ENCODE measurements at places on chromosomes 2 and 18.

- no peak for DNase-seq
Measured at GRCh38 chr2:196275646-196276352, 104.4 kb upstream of the STK17B start.

- no peak for DNase-seq
Measured at GRCh38 chr2:213416832-213417231, 132.6 kb downstream of the SPAG16 start.

DNA sequence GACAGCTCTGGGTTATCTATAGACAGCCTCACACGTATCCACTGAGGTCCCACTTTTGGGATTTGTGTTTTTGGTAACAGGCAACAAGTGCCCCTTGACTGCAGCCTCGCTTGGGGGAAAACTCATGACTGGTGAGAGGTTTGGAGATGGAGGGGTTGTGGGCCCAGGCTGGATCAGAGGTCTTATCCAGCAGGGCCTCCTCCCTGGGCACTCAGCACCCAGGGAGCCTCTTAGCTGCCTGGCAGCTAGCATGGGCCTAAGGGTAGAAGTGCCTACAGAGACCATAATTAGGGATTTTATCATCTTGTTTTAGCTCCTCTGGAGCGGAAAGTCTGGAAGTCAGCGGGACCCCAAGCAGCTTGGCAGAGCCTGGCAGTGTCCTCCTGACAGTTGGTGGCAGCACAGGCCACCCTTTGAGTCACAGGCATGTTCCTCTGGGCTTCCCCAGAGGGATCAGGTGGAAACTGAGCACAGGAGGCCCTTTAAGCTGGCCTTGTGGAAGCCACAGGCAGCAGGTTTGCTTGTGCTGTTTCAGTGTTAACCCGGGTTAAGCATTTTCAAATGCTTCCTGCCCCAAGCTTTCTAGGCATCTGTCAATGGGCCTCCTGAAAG is 143.1 kb downstream of the KCTD1 start:
- DNase-seq, result no peak

GRCh38 chr2:146634230-146635097 is 1210.4 kb upstream of the ACVR2A start:
- DNase-seq, result no peak

GRCh38 chr18:51251625-51252024 is 54.1 kb upstream of the MEX3C start:
- DNase-seq, result no peak

- no peak for DNase-seq
Measured at GRCh38 chr18:44602845-44603244, 77.8 kb upstream of the SETBP1 start.

- DNase-seq, result no peak
Measured at GRCh38 chr18:14969500-14969899, 221.5 kb downstream of the ANKRD30B start.

GRCh38 chr2:224723586-224724217 is 7.5 kb upstream of the CCDC195 start:
- no peak for DNase-seq

DNA sequence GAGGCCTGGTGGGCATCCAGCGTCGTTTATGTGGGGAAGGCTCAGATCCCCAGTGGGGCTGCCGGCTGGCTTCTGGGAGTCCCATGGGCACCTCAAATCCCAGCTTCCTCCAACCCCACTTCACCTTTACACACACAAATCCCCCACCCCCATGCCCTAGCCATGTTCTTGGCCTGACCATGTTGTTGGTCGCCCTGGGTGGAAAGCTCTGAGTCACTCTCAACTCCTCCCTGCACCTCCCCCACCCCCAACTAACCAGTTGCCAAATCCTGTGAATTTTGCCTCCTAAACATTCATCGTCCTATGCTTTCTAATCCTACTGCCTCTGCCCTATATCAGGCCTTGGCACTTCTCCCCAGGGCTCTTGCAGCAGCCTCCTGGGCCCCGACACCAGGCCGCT is 6.4 kb downstream of the TNS1 start:
- no peak for DNase-seq

- no peak for DNase-seq
Measured at GRCh38 chr18:58015065-58015780, 28.8 kb upstream of the NEDD4L start.

DNA sequence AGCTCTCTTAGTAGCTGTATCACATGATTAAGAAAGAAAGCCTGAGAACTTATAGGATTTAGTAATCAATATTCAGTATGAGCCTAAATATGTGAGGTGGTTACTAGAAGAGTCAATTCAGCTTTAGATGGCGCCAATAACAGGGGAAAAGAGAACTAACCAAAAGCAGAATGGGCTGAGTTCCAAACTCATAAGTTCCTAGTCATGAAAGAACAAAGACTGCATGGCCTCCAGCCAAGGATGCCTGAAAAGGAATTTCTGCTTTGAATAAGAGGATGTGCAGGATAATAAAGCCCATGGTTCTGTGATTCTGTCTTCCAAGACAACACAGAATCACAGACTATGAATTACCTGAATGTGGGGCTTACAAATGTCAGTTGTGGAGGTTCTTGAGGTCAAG is 196.5 kb downstream of the SATB2 start:
- DNase-seq, result no peak

DNA sequence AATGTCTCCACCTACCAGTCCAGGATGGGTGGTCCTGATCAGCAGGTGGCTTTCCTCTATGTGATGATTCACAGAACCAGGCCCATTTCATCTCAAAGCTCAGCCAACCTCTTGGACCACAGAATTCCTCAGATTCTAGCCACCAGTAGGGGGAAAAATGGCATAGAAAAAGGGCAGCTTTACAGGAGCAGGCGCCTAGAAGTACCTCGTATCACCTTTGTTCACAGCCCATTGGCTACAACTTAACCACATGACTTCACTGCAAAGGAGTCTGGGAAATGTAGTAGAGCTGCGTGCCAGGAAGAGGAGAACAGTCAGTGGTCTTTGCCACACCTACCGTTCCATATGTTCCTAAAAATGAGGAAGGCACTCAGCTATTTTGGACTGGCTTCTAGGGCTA is 62.8 kb upstream of the DTNA start:
- DNase-seq, result no peak

DNA sequence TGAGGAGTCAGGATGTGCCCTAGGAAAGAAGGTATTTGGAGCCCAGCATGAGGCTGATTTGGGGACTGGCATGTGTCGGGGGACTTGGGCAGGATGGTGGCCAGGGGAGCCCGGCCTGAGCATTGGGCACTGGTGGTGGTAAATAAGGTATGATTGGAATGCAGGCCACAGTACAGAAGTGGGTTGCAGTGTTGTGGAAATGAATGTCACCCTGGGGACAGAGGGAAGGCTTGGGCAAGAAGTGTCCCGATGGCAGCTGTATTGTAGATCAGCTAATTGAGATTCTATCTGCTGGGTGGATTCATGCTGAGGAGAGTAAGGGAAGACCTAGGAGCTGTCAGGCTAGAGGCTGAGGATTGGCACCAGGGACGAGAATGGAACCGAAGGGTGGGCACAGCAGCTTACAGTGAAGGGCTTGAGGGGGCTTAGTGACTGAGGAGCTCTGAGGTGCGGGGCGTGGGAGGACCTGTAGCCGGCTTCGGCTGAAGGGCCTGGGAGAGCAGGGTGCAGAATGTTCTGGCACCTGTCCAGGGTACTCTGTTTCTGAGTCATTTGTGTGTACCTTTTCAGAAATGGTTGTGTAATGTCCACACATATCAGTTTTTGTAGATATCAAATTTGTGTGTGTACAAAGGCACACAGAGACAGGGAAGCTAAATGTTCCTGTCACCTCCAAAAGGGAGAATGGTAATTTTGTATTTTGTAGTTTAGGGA is 170.2 kb downstream of the PRKCE start:
- no peak for DNase-seq

DNA sequence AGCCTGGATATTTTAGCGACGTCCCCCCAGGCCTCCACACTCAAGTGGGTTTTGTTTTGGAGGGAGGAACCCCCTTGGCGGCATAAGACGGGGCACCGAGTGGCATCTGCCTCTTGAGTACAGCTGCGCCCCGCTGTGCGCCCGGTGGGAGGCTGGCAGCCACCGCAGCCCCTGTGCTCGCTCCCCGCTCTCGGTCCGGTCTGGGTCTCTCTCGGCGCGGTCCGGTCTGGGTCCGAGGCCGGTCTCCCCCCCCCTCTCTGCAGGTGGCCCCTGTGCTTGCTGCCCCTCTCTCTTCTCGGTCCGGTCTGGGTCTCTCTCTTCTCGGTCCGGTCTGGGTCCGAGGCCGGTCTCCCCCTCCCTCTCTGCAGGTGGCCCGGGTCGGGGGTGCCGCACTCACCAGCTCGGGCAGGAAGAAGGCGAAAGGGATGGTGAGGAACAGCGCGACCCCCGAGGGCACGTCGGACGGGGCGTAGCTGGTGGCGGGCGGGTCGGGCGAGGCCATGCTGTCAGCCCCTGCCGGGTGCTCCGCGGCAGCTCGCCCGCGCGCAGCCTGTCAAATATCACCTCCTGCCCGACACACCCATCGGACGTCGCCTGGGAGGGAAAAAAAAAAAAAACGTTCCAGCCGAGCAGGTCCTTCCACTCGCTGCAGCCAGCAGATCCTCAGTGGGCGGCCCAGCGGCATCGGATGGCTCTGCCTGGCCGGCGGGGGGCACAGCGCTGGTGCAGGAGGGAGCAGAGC is at the start of gene MALL:
TSS of gene MALL (minus strand) at position 532 of the 742 bp plus-strand sequence. CDS start at position 502, 30 bp downstream.
- DNase-seq, result no peak

- no peak for DNase-seq
Measured at GRCh38 chr2:156986339-156986988, 271.0 kb upstream of the GALNT5 start.

DNA sequence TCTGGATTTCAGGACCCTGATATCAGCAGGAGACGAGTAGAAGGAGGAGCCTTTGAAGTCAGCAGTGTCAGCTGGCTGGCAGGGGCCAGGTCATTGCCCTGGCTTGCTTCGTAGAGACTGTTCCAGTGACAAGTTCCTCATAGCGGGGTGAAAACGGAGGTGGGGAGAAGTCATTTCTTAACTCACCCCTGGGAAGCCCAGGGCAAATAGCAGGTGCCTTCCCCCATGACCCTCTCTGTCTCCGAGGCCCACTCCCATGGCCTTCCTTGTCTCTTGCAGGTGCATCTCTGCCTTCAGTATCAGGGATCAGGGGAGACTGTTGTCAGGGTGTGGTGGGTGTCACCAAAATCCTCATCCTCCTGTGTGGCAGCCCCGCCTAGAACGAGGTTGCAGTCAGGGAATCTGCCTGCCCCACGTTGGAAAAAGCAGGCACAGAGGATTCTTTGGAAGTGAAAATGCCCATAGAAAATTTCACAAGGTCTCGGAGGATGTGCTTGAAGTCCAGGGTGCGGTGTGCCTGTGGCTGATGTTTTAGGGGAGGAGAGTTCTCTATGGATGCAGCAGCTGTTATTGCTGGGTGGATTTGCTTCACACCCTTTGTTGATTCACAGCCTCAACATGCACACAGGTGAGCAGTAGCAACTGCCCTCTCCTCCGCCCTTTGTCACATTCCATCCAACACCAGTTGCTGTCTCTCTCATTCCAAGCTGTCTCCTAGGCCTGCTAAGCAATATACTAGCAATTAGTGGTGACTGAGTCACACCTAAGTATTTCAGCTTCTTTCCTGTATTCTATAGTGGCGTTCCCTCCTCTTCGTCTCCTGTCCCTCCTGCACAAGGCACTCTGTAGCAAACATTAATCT is 142.6 kb upstream of the FHL2 start:
- DNase-seq, result no peak

- DNase-seq, result peak; percentile 7
Measured at GRCh38 chr2:55133467-55134315, 83.4 kb upstream of the RTN4 start.

GRCh38 chr2:101710471-101711318 is 13.2 kb downstream of the MAP4K4 start:
- no peak for DNase-seq
